Activated naive CD4-positive, alpha-beta T cell (primary cell): ENCODE measurements at places on chromosomes 2 and 18.

GRCh38 chr2:109285244-109285651 lies 156.2 kb downstream of the SH3RF3 start:
- no peak for DNase-seq

DNA sequence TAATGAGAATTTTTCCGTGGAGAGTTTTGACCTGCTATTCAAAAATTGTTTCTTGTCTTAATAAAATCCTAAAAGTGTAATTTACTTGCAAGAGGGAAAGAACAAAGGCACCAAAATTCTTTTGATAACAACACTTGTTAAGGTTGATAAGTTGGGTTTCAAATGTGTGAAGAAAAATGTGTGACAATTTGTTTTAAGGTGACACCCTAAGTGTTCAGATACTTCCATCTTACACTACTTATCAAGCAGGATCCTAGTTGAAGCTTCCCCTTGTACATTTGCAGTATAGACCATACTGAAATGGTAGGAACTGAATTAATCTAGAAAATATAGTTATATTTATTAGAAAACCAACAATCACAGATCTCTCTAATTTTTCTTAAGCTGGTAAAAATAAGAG lies 204.6 kb downstream of the ARHGAP15 start:
- no peak for DNase-seq

DNA sequence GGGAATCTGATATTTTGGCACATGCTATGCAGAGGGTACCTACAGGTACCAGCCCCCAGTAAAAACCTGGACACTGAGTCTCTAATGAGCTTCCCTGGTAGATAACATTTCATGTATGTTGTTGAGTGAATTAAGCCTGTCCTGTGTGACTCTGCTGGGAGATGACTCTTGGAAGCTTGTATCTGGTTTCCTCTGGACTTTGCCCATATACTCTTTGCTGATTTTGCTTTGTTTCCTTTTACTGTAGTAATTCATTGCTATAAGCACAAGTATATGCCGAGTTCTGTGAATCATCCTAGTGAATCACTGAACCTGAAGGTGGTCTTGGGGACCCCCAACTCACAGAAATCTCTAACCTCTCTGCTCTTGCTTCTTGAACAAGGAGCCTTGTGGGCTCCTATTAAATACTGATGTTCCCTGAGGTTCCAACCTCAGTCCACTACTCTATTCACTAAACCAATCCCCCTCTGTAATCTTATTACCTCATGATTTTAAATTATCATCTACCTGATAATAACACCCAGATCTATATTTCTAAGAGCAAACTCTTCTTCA lies 94.3 kb upstream of the WDSUB1 start:
- no peak for DNase-seq

DNA sequence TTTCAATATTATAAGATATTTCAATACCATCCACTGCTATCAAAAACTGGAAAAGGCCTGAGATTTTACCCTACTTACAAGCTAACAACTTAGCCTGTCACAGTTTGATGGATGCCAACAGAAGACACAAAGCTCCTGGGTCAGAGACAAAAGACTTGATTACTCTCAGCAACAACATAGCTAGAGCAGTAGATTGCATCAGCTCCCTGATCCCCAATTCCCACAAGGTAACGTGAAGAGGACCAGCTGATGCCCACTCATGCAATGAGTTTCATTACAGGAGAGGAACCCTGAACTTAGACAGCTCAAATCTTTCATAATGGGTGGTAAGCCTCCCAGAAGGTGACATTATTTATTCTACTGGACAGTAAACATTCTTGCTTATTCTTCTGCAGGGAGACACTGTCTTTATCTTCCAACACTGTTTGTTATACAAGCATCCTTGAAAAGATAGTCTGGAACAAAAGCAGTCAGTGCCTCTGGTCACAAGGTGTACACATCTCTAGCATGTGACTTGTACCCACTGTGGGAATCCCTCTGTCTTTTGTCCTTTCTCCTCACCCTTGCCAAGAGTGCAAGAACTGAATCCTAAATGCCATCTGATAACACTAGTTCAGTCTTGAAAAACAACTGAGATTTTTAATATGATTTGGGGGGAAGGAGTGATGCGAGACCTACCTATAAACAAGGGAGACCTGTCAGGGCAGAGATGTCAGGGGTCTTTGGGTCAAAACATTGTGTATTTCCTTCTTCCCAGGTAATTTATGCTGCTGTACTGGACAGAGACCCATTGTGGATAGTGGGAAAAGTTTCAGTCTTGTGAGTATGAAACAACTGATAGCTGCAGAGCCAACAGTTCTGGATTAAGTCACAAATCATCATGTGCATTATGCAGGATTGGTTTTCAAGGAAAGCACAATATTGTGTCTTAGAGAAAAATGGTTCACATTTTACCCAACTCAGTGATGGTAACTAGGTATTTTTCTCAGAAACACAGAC lies 102.4 kb downstream of the AOX1 start:
- DNase-seq: no peak

GRCh38 chr2:10331027-10331701 lies 28.5 kb downstream of the HPCAL1 start:
- peak; percentile 19 for DNase-seq

GRCh38 chr2:216830346-216830745 lies 29.5 kb downstream of the TNP1 start:
- DNase-seq: no peak

- no peak for DNase-seq
Observed at GRCh38 chr18:77711096-77711495, 461.4 kb downstream of the GALR1 start.

- no peak for DNase-seq
Observed at GRCh38 chr18:3912705-3913104, 462.7 kb downstream of the TGIF1 start.

DNA sequence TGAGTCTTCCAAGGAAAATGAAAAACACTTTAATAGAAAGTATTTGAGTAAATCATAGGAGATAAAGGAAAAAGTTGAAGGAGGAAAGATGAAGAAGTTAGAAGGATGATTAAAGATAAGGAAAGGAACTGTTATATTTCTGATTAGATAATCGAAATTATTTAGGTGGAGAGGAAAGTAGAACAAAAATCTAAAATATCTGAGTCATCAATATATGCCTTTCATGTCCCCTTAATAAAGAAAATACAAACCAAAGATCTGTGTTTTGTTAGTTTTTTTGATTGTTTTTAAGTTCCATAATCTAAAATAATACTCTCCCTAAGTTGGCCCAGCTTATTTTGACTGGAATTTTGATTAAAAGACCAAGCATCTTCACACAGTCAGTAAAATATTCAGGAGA lies 412.9 kb upstream of the DDX18 start:
- DNase-seq: no peak

DNA sequence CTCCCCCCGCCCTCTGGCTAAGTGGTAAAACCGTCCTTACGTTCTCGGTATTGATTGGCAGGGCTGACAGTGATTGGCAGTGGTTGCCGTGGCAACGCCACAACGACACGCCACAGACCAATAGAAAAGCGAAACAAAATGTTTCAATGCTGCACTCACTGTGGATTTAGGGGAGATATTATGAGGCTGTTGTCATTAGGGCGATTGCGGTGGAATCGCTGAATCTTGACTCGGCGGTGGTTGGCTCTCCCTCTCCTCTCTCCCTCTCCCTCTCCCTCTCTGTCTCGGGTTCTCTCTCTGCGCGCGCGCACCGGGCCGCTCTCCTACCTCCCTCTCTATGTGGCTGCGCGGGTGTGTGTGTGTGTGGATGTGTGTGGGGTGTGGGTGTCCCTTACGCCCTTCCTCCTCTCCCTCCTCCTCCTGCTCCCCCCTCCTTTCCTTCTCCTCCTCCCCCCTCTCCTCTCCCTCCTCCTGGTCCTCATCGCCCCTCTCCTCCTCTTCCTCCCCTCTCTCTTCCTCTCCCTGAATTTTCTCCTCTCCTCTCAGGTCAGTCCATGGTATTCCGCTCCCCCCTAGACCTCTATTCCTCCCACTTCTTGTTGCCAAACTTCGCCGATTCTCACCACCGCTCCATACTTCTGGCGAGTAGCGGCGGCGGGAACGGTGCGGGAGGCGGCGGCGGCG lies at the start of gene SIX3:
SIX3 (plus strand) TSS at position 152 of the 684 bp plus-strand sequence; CDS start at position 555, 403 bp downstream.
- no peak for DNase-seq

DNA sequence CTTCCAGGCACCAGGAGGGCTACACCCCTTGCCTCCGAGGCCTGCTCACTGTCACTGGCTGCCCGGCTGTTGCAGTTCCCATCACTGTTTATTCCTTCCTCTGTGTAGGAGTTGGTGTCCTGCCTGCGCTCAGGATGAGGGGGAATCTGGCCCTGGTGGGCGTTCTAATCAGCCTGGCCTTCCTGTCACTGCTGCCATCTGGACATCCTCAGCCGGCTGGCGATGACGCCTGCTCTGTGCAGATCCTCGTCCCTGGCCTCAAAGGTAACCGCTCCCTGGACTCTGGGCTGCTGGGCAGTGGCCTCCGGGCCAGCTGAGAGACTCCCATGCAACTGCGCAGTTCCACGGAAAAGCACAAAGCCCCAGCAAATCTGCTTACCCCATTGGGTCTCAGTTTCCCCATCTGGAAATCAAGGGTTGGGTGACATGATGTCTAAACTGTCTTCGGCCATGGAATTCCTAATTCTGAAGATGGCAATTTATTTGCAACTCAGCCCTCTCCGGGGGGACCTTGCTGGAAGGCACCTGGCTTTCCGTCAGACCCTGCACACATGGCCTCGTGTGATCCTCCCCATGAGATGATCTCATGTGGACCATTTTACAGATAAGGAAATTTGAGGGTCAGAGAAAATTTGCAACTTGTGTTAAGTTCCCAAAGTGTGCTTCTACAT lies 9.4 kb downstream of the COLEC11 start:
- DNase-seq: no peak

DNA sequence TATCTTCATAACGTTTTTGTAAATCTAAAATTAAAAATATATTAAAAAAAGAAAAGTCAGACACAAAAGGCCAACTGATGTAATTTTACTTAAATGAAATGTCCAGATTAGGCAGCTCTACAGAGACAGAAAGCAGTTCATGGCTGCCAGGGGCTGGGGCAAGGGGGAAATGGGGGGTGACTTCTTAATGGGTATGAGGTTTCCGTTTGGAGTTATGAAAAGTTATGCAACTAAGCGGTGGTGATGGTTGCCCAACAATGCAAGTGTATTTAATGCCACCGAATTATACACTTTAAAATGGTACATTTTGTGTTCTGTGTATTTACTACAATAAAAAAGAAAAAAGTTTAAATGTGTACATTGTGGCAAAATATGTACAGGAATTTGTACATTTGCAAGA lies 70.2 kb upstream of the TEX51 start:
- DNase-seq: no peak

- no peak for DNase-seq
Observed at GRCh38 chr2:136065384-136065783, 52.6 kb downstream of the CXCR4 start.

DNA sequence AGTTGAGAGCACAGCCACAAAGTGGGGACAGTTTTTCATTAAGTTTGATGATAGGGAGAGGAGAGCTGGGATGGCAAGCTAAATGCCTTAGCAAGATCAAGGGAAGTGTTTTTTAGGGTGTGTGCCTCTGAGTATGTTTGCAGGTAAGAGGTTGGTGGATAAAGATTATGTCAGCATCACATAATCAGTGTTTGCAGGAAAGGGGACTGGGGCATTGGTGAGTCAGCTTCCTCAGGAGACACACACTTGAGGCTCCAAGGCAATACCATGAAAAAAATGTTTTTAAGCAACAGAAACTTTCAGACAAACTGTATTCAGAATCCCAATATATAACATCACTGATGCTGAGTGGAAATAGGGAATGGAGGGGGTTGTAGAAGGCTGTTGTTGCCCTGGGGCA lies 25.4 kb upstream of the DTNB start:
- no peak for DNase-seq

DNA sequence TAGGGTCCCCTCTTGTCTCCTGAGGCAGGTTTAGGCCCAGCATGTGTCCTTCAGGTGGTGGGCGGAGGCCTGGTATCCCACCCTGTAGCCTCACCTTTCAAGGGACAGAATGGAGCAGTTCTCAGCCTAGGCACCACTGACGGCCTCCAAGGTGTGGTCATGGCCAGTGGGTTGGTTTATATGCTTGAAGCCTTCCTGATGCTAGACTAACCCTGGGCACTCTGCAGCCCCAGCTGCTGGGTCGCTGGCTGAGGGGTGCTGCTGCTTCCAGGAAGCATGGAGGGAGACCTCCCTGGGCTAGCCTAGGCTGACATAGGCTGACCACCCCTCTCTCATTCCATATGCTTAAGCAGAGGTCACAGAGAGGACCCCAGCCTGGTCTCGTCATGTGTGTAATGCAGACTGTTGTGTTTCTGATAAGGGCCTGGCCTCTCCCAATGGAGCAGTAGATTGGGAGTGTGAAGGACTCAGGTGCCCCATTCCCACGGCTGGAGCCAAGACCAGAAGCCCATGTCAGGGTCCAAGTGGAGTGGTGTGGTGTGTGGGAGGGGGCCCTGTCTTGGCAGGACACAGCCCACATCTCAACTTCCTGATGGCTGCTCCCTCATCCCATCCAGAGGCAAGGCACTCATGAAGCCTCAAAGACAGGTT lies 206.6 kb downstream of the DYSF start:
- no peak for DNase-seq

DNA sequence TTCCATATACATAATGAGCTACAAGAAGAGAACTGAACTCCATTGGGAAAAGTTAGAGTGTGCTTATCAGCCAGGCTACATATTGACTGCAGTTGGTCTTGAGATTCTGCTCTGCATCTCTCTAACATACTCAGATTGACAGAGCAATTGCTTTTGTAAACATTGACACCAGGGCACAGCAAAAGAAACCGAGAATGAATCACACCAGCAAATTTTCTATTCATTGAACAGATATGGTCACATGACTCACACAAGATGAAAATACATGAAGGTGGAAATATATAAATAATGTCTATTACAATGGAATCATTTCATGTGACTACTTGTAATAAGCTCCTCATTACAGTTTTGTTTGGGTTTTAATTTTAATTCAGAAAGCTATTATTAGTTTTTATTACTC lies 691.9 kb upstream of the TMEFF2 start:
- no peak for DNase-seq

DNA sequence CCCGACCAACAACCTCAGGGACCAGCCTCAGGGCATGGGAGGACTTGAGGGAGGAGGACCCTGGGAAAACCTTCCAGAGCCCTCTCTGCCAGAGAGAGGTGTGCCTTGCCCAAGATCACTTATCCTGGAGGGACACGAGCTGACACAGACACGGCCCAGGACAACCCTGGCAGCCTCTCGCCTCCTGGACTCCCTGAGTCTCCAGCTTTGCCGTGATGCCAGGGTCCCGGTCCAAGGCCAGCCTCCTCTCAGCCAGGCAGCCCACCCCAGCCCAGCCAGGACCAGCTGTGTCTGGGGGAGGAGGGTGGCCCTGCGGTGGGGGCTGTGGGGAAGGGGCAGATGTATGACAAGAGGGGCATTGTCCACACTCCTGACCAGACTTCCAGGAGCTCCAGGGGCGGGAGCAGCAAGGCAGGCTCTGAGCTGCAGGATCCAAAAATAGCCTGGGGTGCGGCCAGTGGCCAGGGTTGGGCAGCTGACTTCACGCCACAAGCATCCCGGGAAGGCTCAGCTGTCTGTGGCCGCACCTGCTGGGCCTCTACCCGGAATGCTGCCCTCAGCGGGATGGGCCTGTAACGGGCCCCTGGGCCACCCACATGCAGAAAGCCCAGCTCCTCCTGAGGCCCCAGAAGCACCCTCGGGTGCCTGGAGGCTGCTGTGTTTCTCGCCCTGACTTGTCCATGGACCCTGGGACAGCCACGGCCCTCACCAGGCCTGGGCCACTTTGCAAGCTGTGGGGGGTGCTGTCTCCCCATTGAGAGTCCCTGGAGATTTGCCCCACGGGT lies 65.5 kb upstream of the GPC1 start:
- no peak for DNase-seq

GRCh38 chr2:120555092-120555491 lies 180.6 kb upstream of the GLI2 start:
- DNase-seq: no peak

- DNase-seq: peak; percentile 14
Observed at GRCh38 chr18:76496194-76496890, 1.3 kb upstream of the ZNF516 start.
